ENCODE measurements at places on chromosomes 7 and 10.

GRCh38 chr7:134058980-134059379, 68.2 kb upstream of the LRGUK start:
- DNase-seq = peak; percentile 5

DNA sequence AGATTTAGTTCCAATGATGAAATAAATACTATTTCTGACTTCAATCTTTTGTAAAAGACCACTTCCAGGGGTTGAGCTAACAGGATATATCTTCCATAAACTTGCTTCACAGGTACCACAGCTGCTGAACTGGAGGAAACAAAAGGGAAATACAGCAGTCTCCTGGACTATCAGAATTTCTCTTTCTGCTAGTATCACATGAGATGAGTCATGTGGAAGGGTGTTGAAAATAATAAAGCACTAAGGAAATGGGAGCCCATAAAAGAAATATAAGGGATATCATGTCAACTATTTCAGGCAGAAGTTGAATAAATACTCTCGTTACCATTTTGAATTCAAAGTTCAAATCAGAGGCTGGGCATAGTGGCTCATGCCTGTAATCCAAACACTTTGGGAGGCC, 250.3 kb upstream of the NFE2L3 start:
- DNase-seq = no peak

- DNase-seq = no peak
Measured at GRCh38 chr7:15279640-15280039, 282.2 kb downstream of the AGMO start.

GRCh38 chr10:104735036-104735756, 94.1 kb downstream of the SORCS3 start:
- peak; percentile 38 for DNase-seq

DNA sequence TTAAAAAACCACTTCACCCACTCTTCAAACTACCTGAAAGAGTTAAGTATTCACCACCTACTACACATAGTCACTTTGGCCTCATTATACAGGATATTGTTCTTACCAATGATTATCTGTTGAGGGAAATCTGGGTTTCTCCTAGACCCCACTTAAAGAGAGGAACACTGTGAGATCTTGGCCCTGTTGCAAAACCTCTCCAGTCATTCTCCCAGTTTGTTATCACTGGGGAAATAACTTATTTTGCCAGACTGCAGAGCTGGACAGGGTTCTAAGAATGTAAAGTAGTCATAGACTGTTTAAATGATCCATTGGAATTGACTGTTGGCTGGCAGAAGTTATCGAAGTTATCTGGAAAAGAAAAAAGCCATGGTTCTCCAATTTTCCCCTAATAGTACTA, 143.8 kb downstream of the HGF start:
- DNase-seq = no peak

Data from nephron progenitor cell (in vitro differentiated cells).